Activated CD4-positive, alpha-beta T cell treated with anti-CD3 and anti-CD28 coated beads for 36 hours (primary cell): ENCODE measurements at places on chromosomes 7 and 10. TPM values are rescaled to one million over a fixed set of nuclear protein-coding genes. Genes with fewer than 3 reads are reported as not detected.

- no peak for DNase-seq
Observed at GRCh38 chr7:44402401-44403060, 77.1 kb upstream of the CAMK2B start.

DNA sequence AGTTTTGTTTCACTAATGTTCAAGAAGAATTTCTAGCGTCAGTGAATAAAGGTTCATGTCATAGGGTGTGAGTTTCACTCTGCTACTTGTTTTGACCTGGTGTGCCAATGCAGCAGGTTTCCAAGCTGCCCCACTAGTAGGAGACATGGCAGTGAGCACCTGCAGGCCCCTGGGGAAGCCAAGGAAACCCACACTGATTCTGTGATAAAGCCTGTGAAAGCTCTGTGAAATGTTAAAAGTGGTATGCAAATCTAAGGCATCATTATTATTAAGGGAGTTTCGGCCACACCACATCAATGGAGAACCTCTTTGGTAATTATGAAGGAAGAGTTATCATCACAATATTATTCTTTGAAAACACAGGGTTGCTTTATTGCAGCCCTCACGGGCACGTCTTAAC is 46.4 kb downstream of the ABCB5 start:
- DNase-seq: no peak

DNA sequence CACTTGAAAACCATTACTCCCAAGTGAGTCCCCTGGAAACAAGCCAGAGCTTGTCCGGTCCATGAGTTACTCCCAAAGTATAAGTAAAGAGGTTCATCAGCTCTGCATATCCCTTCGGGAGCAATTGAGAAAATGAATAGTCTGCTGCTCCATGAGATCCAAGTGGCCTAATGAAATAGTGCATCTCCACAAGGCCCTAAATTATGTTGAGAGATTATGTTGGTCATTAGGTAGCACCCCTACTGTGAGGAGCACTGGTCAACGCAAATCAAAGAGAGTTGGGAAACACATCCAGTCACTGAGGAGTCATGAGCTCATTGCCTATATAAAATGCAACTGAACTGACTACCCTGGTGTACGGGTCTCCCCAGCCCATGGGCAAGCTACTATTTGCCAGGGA is 205.5 kb upstream of the AOAH start:
- no peak for DNase-seq

DNA sequence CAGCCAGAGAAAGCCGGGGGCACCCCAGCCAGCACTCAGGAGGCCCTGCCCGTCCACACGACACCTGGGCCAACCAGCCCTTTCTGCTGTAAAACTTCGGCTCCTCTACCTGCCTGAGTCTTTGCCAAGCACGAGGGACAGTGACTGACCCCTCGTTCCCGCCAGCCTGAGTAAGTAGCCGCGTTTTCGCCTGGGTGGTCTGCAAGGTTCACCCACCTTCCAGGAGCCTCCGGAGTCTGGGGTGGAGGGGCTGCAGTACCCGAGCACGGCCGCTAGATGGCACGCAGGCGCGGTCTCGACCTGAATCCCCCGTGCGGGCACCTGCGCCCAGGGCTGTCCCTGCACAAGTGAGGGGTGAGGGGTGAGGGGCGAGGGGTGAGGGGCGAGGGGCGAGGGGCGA is 192.7 kb downstream of the PTPRN2 start:
- DNase-seq: peak; percentile 67

DNA sequence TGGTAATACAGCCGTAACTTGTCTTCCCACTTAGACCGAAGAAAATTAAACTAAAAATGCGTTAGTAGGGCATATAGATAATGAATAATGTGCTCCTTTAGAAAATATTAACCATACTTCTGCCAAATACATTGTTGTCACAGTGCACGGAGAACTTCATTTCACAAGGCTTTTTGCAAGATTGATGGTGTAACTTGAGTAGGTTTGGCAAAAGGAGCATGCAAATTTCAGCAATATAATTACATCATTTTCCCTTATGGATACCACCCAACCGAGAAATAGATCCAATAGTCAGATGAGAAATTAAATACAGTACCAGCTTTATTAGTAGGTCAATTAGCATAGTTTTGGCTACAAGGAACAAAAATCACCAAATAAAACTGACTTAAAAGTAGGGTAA is 792.6 kb upstream of the C7orf33 start:
- DNase-seq: no peak

DNA sequence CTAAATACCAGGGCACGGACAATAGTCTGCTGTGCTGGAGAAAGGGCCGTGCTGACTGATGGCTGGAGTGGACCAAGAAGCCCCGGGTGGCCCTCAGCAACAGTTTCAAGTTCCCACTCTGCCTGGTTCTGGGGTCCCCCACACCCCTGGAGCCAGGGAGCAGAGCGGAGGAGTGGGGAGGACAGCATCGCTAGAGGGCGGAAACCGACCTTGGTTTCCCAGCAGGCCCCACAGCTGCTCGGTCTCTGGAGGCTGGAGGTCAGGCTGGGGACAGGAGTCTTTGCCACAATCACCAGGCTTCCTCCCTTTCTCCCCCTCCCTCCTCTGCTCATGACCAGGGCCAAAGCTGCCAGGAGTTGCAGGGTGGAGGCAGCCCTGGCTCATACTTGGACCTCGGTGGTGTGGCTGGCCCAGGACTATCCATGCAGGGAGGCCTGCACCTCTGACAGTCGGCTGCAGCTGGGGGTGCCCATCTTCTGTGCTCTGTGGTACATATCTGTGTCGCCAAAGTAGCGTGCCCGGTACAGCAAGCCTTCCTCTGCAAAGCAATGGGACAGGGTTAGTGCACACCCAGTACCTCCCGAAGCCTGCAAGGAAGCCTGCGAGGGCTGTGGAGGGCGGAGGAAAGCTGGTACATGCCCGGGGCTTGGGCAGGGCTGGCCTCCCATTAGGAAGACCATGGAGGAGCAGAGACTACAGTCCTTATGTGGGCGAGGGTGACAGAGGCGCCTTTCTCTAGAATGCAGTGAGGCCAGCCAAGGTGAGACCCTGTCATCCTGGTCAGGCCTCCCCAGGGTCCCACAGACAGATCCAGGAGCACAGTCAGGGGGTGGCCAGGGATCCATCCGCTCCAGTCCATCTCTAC is 19.1 kb downstream of the DNAJB12 start:
- peak; percentile 76 for DNase-seq

DNA sequence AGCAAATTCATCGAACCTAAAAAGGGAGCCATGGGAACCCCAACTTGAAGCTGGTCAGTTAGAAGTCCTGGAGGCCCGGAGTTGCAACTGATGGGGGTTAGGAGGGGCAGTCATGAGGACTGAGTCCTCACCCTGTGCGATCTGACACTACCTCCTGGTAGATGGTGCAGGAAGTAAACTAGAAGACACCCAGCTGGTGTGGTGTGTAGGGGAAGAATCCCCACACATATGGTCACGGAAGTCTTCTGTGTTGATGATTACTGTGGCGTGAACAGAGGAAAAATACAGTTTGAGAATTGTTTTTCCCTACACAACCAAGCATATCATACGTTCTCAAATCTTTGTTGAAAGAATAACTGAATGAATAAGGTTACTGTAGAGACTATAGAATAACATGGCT is 164.6 kb upstream of the KCTD7 start:
- no peak for DNase-seq

- DNase-seq: no peak
Observed at GRCh38 chr10:6399231-6399741, 180.8 kb downstream of the PRKCQ start.

GRCh38 chr10:14540062-14540461 is 209.3 kb upstream of the FRMD4A start:
- no peak for DNase-seq

DNA sequence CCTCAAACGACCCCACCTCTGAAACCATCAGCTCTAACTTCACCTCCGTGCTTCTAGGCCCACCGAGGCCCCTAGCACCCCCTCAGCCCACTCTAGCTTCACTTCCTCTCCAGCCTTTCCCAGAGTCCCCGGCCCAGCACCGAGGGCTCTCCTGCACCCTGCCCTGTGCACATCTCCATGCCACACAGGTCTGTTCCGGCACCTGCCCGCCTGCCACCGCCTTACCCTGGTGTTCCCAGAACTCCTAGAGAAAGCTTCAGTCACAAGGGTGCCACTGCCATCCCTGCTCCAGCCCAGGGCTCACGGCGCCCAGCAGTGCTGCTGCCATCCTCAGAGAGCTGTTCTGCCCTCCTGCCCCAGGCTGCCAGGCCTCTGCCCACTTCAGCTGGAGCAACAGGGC is 61.3 kb upstream of the INSIG1 start:
- no peak for DNase-seq

DNA sequence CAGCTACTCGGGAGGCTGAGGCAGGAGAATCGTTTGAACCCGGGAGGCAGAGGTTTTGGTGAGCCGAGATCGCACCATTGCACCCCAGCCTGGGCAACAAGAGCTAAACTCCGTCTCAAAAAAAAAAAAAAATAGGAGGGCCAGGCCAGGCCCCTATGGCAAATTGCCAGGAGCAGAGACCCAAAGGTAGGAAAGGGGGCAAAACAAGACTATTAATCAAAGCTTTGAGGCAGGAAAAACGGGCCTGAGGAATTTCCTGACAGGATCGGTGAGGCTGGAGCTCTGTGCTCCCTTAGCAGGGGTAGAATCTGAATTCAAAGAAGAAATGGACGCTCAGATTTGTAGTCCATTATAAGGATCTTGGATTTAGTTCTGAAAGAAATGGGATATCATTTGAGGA is 2.8 kb upstream of the VOPP1 start:
- DNase-seq: no peak

DNA sequence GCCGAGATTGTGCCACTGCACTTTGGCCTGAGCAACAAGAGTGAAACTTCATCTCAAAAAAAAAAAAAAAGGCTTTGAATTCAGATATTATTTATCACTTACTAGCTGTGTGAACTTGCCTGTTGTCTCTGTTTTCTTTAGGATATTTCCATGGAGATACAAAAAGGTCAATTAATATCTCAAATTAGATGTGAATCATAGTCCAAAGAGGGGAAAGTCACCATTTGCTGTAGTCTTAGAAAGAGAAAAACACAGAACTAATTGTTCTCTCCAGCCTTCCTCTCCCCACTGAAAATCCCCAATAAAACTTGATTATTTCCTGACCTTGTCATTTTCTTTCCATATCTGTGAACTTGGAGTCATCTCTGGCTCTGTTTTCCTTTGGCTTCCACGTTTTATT is 21.2 kb downstream of the HEPACAM2 start:
- DNase-seq: no peak

DNA sequence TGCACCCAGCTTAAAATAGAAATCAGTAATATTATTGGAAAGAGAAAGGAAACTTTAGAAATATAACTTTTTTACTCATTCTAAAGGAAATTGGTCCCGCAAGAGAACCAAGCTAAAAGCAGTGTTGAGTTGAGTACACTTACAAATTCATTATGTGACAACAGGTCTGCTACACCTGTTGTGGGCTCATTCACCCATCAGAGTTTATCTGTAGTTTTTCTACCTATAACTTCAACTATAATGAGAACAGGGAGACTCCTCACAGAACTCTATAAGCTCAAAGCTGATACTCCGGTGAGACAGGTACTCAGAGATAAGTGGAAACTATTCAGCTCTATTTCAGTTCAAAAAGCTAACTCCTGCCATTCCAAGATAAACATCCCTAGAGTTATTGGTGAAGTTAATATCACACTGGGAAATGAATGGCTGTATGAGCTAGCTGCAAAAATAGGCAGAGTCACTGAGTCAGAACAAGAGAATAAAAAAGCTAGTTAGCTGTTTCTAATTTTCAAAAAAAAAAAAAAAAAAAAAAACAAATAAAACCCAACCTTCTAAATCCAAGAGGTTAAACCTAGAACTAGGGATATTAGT is 121.3 kb downstream of the PPP1R3A start:
- DNase-seq: no peak

DNA sequence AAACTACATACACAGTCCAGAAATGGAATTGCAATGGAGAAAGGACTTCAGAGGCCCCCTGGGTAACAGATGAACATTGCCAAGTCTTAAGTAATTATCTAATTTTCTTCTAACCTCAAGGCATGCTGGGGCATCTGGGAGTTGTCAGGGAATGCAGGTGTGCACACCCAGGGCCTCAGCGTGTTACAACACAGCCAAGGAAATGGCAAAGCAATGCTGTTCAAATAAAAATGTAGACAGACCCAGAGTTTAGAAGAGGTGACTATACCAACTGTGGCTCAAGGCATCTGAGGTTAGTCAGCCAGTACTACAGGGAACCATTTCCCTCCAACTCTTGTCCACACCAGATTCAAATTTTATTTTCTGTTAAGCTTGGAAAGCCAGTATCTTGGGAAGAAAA is 73.6 kb downstream of the CCDC3 start:
- no peak for DNase-seq

GRCh38 chr10:12638781-12639180 is 289.4 kb downstream of the CAMK1D start:
- no peak for DNase-seq

- DNase-seq: no peak
Observed at GRCh38 chr7:132576721-132577085, 433 bp upstream of the PLXNA4 start.

- no peak for DNase-seq
Observed at GRCh38 chr7:37537439-37537838, 88.8 kb upstream of the ELMO1 start.

DNA sequence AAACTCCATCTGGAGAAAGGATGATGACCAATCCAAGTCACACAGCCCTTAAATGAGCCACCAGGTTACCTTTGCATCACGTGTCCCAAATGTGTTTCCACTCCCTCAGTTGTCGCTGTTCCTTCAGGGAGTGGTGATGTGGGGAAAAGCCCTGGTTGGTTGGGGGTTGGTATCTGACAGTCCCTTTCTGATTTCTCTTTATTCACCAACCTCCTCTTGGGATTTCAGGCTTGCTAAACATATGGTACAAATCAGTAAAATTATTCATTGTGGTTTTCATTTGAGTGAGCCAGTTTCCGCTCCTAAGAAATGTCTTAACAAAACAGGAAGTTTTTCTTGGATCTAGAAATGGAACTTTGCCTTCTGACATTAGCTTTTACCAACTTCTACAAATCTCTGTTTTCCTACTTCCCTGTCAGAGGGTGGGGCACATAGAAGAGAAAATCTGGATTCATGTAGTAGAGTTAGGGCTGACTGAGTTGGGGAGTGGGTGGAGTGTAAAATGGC is 40.0 kb upstream of the KMT2E start:
- no peak for DNase-seq

DNA sequence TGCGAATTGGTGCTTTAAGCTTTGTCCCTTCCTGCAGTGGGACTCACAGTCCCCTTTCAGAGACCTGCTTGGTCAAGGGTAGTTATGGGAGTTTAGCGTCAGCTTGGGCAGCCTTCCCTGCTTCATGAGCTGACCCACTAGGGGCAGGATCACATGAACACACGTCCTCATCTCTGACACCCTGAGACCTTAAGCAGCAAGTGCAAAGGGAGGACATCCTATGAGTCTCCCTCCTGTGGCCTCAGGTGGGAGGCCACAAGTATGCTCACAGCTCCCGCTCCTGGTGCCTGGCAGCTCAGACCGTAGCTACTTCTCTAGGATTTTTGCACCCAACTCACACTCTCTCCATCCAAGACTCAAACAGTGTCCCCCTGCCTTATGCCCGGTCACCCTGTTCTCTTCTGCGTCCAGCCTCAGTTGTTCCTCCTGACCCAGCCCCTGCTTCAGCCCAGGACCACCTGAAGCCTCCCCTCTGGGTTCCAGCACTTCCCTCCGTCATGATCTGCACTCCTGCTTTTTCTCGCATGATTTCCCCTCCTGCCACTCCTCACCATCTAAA is 136.6 kb upstream of the FAM20C start:
- DNase-seq: no peak

- no peak for DNase-seq
Observed at GRCh38 chr10:13222566-13222965, 11.6 kb downstream of the UCMA start.

The TCAF2 gene
- 47.6 TPM for total RNA-seq

The OR2A7 gene
- total RNA-seq: 3.8 TPM

The PRRT4 gene
- total RNA-seq: 0.23 TPM

The VPS50 gene
- total RNA-seq: 12.8 TPM

The HOXA6 gene
- total RNA-seq: not detected

The FAM20C gene
- 0.21 TPM for total RNA-seq

The NUDT1 gene
- 52.5 TPM for total RNA-seq

The ACTL6B gene
- not detected for total RNA-seq

The FAM25C gene
- not detected for total RNA-seq
